GM04504 (cell line): ENCODE measurements at places on chromosomes 5 and 9.

- no peak for DNase-seq
Measured at GRCh38 chr5:77259476-77259875, 49.0 kb downstream of the PDE8B start.

GRCh38 chr5:59828623-59829022 lies 64.9 kb downstream of the PDE4D start:
- DNase-seq = no peak

- no peak for DNase-seq
Measured at GRCh38 chr5:20446121-20446520, 458.1 kb upstream of the CDH18 start.

- DNase-seq = no peak
Measured at GRCh38 chr5:56513141-56513540, 280.0 kb upstream of the ANKRD55 start.

GRCh38 chr5:111960476-111961215 lies 203.7 kb upstream of the NREP start:
- DNase-seq = no peak

DNA sequence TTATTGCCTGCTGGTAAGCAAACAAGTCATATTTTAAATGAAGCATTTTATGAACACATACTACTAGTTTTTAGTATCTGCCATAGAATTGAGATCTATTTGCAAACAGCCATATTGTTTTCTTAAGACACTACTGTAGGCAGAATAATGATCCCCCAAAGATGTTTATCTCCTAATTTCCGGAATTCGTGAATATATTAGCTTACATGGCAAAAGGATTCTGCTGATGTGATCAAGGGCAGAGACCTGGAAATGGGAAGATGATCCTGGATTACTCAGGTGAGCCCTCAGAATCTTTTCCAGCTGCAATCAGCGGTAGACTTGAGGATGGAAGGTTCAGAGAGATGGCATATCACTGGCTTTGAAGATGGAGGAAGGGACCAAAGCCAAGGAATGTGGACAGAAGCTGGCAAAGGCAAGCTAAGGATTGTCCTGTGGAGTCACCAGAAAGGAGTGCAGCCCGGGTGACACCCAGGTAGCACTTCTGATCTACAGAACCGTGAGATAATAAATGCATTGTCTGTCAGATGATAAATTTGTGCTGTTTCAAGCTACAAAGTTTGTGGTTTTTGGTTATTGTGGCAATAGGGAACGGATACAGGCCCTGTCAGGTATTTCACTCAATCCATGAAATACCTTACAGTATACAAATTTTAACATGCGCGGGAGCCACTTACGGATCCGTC lies 1.0 kb upstream of the ERCC6L2 start:
- DNase-seq = no peak

DNA sequence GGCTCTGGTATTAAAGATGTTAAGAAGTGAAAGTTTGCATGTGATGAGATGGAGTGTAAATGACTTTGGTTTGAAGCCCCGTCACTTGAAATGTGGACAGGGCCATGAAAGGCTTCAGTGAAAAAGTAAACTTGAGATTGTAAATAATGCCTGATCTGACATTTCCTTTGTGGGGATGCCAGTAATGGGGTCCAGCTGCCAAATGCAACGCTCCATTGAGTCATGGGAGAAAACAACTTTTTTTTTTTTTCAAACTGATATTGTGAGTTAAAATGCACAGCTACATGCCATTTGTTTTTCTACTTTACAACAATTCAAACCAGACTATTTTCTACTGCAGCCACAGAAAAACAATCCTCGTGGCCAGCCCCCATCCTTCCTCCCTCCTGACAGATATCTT lies 327.0 kb upstream of the TNC start:
- no peak for DNase-seq

DNA sequence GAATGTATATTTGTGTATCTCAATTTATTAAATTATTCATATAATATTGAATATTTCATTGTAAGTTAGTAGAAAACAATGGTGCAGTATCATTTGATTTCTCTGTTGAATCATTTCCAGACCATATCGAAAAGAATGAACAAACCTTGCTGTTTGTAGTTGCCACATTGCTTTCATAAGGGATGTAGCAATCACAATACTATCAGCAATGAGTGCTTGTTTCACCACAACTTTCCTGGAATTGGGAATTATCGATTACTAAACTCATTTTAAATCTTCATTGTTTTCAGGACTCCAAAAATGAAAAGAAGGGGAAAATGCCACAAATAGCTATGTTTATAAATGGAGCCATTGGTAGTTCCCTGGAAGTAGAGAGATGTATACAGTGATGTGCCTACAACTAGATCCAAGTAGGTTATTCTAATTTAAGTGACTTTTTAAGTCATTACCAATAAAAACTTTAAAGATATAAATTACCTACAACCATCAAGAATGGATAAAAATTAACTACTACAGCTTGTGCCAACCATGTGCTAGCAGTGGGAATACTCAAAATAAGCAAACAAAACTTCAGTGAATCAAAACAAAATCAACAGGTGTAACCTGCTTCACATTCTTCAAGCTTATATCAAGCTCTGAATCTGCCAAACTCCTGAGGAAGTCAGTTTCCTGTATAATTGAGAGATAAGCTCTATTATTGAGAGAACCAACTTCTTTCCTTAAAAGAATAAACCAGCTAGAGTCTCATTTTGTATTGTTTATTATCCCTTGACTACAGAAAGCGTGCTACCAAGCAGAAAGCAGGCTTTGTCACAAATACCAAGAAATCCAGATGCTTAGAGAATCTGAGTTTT lies 358.6 kb downstream of the ADGRV1 start:
- DNase-seq = no peak

DNA sequence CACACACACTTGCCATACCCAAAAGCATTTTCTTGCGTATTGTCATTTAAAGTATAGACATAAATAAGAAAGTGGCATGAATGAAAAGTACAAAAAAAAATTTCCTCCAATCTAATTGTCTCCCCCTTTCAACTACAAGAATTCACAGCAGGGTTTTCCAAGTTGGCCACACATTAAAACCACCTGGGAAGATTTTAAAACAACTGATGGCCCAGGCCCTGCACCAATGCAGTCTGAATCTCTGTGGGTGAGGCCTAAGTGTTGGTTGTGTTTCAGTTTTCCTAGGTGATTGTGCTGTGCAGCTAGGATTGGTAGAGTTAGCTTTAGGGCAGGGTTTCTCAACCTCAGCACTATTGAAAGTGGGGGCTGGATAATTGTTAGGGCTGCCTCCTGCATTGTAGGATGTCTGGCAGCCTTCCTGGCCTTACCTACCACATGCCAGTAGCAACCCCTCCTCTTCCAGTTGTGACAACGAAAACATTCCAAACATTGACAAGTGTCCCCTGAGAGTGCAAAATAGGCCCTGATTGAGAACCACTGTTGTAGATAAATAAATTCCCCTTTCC lies 337.1 kb downstream of the KIAA0825 start:
- DNase-seq = no peak

DNA sequence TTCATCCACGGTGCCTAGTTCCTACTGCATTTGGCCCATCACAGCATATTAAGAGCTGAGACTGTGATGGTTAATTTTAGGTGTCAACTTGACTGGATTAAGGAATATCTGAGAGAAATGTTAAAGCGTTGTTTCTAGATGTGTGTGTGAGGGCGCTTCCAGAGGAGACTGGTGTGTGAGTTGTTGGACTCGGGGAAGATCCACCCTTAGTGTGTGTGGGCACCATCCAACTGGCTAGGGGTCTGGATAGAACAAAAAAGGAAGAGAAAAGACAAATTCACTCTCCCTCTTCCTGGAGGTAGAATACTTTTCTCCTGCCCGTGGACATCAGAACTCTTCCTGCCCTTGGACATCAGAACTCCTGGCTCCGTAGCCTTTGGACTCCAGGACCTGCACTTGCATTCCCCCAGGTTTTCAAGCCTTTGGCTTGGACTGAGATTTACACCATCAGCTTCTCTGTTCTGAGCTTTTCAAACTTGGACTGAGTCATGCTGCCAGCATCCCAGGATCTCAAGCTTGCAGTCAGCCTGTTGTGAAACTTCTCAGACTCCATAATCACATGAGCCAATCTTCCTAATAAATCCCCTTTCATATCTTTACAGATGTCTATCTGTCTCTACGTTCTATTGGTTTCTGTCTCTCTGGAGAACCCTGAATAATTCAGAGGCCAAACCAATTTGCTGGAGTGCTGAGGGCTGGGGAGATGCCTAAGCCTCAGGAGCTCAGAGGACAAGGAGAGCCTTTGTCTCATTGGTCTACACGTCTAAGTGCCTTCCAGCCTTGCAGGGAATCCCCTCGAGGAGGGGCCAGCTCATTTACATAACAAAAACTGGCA lies 164.5 kb downstream of the DCP2 start:
- peak; percentile 73 for DNase-seq

GRCh38 chr5:15446552-15446951 lies 53.4 kb upstream of the FBXL7 start:
- peak; percentile 22 for DNase-seq

DNA sequence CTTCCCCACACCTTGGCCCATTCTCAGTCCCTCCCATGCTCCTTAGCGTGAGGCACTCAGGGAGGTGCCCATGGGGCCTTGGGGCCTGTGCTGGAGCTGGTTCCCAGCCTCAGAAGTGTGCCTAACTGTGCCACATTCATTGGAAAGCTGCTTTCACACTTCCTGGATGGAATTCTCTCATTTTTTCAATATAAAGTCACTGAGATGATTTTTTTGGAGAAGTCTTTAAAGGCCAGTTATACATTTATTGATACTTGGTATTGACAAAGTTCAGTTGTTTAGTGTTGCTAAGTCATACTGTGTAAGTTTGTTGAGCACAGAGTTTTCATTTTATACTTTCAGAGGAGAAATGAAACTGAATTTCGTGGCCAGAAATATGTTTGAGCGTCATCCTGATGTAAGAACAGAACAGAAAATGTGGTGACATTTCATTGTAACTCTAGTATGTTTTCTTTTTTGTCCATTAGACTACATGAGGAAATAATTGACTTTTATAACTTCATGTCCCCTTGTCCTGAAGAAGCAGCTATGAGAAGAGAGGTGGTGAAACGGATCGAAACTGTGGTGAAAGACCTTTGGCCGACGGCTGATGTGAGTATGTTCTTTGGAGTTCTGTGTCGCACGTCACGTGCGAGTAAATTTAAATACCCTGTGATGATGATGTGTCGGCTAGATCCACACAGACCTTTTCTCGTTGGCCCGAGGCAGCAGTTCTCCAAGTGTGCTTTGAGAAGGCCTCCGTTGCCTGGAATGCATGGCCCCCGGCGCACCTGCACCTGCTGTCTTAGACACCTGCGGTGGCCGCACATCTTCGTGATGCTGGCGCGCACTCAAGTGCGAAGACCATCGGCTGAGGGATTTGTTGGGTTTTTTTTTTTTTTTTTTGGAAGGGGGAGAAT lies 24.1 kb downstream of the TENT4A start:
- no peak for DNase-seq

GRCh38 chr9:98364086-98364485 lies 108.6 kb upstream of the TBC1D2 start:
- no peak for DNase-seq

DNA sequence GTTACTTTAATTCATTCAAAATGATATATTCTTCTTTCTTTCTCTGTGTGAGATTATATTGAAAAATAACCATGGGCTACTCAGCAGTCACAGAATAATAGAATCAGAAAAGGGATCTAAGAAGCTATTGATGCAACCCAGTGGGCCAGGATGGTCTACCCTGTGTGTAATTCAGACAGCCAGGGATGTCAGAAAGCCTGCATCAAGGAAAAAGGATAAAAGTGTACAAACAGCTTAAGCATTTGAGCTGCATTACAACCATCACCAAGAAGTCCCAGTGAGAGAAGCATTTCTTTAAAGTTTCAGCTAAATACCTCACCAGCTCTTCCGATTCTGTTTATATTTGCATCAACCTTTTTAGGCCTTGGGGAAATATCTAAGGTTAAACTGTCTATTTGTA lies 37.8 kb upstream of the PPP3R2 start:
- DNase-seq = no peak

GRCh38 chr5:135761746-135762145 lies 72.7 kb upstream of the SLC25A48 start:
- DNase-seq = no peak

- DNase-seq = no peak
Measured at GRCh38 chr5:38758774-38759600, 86.8 kb upstream of the OSMR start.

- no peak for DNase-seq
Measured at GRCh38 chr5:135308752-135309151, 90.3 kb downstream of the MACROH2A1 start.

DNA sequence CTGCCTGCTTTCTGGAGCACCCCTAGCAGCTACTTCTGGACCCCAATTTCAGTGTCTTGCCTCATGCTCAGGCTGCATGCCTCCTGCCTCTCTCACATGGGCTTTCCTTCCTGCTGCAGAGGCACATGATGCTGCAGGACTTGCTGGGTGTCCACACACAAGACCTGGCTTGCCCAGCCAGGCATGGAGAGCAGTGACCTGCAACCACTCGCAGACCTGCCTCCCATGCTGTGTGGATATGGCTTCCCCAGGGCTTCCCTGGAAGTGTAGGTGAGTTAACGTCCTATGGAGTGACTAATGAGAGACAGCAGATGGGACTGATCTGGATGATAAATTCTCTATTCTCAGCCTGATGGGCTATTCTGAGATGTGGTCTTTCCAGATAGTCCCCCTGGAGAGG lies 53.2 kb upstream of the SMIM32 start:
- DNase-seq = no peak

- no peak for DNase-seq
Measured at GRCh38 chr9:87535817-87536539, 38.3 kb downstream of the DAPK1 start.

- no peak for DNase-seq
Measured at GRCh38 chr9:20014168-20014567, 225.3 kb upstream of the SLC24A2 start.

DNA sequence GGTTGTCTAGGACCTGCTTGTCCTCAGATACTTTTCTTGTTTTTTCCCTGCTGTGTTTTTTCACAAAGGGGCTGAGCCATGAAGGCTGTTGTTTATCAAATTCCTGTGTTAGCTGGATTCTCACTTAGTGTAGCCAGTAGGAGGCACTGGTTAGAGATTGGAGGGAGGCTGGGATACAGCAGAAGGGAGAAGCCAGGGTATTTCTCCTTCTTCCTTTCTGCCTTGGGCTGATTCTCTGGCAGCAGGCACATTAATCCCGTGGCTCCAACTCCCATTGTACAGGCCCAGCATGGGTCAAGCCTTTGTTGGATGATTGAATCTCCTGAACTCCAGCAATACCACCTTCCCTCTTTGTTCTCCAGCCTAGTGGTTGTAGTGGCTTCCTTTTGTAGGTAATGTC lies 46.4 kb upstream of the FAM170A start:
- no peak for DNase-seq

DNA sequence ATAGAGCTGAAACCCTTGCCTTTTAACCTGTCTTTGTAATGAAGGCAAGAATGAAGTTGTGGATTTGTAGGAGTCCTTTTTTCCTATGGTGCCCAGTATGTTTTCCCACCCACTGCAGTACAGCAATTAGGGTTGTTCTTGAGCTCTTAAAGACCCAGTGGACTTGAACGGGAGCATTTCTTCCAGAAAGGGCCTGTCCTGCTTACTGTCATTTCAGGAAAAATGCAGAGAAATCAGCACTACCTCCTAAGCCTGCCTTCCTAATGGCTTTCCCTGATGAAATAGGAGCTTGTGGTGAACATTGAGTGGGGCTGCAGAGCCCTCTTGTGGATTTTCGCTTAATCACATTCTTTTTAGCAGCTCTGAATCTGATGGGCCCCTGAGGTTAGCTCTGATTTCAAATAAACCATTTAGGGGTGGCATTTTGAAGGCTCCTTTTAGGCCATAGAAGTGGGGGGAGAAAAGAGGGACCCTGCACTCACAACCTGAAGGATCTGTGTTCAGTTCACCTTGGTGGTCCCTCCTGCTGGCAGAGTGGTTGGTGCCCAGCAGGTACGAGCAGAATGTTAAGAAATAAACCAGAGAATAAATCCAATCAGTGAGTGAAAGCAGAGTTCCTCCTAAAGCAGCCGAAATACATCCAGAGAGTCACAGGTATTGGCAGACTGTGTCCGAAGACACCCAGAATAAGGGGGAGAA lies 188.0 kb upstream of the KLF9 start:
- DNase-seq = peak; percentile 68
